ENCODE measurements at places on chromosomes 6 and 20.
A peak's percentile ranks its signal among the peaks of the same experiment; 100 is the strongest.

DNA sequence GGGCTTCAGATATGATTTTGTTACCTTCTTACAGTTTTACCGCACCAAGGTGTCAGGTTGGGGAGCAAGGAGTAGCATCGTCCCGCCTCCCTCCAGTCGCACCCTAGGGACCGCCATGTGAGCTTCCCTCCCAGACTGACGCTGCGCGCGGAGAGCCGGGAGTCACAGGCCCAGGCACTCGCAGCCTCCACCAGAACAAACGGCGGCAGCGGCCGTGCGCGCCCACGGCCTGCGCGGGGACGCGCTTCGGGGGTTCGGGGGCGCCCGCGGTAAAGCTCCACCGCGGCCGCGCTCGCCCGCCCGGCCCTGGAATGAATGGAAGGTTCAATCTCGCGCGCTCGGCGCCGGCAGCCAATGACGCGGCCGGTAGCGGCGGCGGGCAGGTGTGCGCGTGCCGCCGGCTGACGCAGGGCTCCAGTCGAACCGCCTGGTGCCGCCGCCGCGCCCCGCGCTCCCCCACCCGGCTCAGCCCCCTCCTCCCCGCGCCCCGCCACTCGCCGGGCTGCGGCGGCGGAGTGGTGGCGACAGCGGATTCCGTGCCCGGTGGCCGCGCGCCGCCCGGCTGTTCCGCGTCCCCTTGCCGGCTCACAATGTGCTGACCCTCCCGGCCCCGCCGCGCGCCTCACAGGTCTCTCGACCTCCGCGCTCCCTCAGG lies 16.5 kb upstream of the LIN28B start:
- DNase-seq = no peak

DNA sequence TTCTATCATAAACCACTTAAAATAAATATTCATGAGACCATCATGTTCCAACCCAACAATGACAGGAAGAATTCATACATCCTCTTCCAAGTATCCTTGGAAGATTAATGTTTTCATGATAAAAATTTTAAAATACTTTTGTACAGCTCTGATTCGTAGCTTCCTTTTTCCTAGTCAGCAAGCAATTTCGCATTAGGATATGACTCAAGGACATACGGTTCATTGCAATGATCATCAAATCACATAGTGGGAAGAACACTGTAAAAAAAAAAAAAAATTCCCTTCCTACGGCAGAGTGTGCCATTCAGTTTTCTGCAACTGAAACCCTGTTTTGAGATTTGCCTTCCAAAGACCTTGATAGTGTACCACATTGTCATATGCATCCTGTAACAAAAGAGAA lies 35.3 kb upstream of the GFOD1 start:
- no peak for DNase-seq

DNA sequence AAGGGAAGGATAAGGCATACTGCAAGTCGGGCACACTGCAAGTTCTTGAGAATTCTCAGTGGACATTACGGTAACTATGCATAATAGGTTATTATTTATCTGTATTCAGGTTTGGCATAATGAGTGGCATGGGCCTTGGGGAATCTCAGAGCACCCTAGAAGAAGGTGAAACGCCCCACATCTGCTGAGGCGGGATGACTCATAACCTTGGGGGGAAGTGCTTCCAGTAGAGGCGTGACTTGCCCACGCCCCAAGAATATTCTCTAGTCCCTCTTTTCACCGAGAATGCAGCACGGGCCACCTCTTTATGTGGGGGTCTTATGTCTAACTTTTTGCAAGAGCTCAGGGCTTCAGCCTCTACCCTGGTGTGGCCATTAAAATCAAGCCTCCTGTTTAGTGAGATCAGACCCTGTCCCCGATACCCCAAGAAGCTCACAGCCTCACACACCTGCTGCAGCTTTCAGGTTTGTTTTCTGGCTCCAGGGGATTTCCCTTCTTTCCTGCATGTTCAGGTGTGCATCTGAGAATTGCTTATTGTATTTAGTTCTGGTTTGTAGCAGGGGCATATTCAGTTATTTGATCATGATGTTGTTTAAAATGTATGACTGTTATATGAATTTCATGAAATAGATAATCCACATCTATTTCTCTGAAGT lies 19.1 kb downstream of the ZFP64 start:
- DNase-seq = no peak

DNA sequence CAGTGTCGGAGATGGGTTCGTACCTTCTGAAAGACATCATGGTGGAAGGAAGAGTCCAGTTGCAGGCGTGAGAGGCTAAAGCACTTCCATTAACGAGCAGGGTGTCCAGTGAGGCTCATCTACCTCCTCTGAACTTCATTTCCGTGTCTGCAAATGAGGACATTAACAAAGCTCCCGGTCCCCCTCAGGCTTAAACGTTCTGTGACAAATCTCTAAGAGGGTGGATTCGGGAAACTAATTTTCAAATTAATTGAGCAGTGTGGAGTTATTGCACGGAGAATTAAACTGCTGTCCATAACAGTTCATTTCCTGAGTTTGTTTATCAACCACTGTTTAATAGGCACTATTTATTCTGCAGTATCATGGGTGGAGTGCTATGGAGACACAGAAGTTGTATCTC lies 68.2 kb downstream of the TRMT6 start:
- DNase-seq = no peak

DNA sequence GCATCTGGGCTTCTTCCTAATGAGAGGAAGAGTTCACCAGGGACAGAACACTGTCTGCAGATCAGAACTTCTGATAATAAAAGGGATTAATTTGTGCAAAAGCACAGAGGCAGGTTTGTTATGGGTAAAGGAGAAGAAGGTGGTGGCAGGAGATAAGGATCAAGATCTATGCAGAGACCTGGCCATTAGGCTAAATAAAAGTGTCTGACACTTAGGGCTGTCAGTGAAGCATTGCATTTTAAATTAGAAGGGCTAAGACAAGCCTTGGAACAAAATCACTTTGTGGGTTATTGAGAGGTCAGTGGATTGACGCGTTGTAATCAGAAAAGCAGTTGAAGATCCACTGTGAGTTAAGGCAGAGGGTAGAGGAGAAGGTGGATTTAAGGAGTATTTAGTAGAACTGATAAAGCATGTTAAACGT lies 76.8 kb downstream of the MAP3K4 start:
- no peak for DNase-seq

GRCh38 chr6:125019281-125019680 lies 57.0 kb downstream of the RNF217 start:
- DNase-seq = no peak

GRCh38 chr6:111683157-111683556 lies 77.5 kb upstream of the TRAF3IP2 start:
- DNase-seq = no peak

DNA sequence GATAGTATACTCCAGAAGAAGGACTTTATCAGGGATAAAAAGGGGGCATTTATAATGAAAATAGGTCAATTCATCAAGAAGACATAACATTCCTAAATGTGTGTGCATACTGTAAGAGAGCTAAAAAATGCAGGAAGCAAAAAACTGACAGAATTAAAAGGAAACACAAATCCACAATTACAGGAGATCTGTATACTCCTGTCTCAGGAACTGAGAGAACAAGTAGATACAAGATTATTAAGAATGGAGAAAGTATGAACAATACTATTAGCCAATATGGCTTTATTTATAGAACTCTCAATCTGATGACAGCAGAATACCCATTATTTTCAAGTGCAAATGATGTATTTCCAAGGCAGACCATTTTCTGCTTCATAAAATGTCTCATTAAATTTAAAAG lies 167.7 kb upstream of the BMP5 start:
- no peak for DNase-seq

DNA sequence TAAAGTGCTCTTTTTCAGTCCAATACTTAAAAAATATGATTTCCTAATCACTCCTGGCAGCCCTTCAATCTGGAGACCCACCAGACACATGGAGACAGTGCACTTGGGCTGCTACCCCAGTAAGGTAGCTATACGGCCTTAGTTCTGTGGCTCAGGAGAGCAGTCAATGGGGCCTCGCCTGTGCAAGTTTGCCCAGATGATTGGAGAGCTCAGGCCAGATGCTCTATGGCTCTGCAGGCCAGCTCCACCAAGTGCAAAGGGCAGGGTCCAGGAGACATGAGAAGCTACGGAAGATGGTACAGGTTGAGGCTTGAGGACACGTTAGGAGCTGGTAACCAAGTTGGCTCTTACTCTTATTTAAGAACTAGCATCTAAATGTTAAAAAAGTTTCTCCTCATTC lies 30.7 kb downstream of the STK38 start:
- DNase-seq = no peak

GRCh38 chr6:111970426-111970825 lies 83.5 kb upstream of the CCN6 start:
- no peak for DNase-seq

DNA sequence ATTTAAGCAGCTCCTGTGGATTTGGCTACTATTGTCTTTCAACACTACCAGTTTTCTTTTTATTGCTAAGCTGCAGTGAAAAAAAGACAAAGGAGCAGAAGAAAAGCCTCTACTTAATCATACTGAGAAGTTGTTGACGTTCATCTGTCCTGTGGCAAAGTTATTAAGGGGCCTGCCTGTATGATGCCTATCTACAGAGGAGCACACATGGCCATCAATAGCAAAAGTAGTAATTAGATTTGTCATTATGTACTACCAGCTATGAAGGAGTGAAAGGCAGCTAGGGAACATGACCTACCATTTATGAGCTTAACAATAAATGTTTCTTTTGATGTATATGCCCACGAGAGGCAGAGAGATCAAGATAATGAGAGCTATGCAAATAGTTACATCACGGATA lies 620.9 kb downstream of the PHF3 start:
- DNase-seq = no peak

DNA sequence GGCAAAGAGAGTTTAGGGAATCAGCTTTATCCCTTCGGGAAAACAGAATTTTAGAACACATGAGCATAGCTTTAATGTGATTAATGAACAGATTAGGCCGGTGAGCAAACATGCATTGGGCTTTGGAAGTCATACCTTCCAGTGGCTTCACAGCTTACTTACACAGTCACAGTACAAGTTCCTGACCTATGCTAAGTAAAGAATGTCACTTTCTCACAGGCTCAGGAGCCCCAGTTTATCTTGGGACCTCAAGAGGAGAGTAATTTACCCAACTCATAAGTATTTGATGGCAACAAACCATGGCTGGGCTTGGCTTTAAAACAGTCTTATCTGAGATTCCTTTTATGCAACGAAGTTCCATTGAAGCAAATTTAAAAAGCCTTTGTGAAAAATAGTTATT lies 195.9 kb downstream of the AKAP7 start:
- DNase-seq = no peak

- DNase-seq = peak; percentile 24
Measured at GRCh38 chr20:51318058-51318949, 224.2 kb downstream of the NFATC2 start.

- DNase-seq = no peak
Measured at GRCh38 chr6:10505529-10505928, 15.6 kb upstream of the GCNT2 start.

DNA sequence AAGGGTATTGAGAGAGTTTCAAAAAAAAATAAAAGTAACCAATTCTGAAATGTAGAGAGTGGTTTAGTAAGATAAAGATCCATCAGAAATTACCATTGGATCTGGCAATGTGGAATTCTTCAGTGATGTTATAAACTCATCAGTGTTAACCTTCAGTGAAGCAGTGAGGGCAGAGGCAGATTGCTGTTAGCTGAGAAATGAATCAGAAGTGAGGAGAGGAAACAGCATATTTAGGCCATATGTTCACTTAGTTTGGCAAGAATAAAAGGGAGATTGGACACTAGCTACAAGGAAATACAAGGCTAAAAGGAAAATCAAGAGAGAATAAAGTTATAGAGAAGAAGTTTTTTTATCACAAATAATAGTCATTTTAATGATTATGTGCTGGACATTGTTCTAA lies 9.6 kb downstream of the KCNQ5 start:
- no peak for DNase-seq
